ENCODE measurements at places on chromosomes 7 and 10.

DNA sequence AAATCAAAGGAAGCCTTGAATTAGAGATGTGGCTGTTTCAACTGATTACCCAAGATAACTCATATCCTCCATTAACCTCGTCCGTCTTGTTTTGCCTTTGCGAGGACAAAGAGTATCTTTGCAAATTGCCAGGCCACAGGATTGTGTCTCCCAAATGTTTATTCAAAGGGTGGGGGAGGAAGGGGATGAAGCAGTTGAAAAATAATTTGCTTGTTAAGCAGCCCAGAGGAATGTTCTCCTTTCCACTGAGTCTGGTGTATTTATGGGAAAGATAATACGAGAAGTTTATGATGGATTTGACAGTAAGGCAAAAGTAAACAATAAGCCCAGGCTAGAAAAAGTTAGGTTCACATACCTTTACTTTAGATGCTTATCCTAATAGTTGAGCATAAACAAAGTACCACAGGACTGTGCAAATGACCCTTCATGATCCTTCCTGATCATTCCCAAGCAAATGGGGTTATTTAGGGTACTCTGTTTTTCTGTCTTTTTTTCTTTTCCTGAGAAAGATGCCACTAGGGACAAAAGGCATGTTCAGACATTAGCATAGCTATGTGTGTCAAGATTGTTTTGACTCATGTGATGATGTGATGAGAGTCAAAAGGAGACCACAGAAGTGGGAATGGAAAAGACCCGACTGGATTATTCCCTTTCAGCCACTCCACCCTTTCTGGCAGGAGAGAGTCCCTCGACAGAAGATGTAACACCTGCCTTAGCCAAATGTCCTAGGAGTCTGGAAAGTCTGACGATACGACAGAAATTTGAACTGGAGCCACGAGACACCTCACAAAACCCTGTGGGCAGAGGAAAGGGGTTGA, 243.0 kb upstream of the GLI3 start:
- no peak for DNase-seq

DNA sequence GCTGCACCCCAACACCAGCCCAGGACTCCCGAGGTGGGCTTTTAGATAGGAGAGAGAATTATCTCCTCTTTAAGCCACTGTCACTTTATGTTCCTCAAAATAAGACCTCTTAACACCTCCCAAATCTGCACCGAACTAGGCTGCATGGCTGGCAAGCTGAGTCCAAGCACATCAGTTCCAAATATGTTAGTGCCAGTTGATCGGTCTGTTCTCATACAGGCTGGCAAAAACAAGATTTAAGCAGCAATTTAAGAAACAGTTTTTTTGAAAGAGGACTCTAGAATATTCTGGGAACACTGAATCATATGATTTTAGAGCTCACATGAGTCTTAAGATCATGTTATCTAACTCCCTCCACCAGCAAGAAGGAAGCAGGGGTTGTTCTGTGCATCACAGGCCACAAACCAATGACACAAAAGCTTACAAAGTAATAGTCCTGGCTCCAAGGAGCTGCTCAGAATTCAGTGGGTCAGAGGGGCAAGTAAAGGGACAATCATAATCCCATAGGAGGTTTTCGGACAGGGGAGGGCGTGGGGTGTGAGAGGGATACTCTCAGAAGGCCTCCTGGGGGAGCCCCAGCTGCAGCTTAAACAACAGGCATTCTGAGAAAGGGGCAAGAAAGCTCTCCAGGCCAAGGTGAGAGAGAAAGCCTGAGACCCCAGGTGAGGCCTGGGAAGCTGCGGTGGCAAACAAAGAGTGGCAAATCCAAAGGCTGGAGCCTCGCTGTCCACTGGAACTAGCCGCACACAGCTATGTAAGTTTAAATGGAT, 7.1 kb downstream of the COBL start:
- DNase-seq, result no peak

DNA sequence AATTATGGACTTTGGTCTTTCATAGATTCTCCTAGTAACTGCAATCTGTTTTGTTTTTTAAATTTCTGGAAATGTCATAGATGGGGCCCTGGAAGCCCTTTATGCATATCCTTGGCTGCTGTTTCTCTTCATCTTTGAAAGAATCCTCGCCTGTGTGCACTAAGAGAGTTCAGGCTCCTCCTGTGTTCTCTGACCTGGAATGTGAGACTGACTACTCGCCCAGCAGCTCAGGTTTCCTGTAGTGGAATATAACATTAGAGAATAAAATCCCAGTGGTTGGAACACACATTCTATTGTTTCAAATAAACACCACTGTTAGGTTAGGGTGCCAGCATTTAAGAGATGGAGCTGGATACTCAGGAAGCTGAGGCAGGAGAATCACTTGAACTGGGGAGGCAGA, 56.3 kb downstream of the WDFY4 start:
- DNase-seq, result no peak

GRCh38 chr7:46015107-46015868, 94.2 kb upstream of the IGFBP3 start:
- no peak for DNase-seq

DNA sequence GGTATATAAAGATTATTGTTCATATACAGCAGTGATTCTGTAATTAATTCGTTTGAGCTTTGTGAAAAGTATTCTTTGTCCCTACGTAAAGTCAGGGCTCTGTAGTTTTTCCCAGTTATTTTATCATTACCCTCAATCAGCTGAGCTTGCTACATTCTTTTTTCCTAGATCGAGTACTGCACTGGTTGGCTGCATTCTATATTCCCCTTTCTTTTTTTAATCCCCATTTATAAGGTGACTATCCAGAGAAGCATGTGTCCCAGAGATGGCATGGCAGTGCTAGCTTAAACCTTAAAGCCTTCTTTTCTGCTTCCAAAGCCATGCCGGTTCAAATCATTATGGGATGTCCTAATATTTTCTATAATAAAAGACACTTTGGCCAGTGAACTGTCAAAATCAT, 230.1 kb upstream of the CELF2 start:
- DNase-seq, result no peak

- DNase-seq, result no peak
Observed at GRCh38 chr7:110281362-110281761, 809.6 kb upstream of the LRRN3 start.

DNA sequence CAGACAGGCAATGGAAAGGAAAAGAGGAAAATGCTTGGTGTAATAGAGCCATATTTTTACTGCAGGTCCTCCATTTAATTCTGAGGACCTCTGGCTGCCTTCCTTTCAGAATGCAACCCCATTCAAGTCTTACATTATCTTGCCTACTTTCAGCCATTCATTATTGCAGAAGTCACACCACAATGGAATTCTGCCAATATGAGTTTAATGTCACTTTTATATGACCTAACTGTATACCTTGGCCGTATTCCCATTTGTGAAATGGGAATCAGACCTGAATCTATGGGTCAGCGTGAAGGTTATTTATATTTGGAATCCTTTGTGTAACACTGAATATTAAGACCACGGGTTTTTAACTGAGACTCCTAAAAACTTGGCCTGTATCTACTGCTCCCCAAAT, 241.7 kb upstream of the AOAH start:
- DNase-seq, result peak; percentile 15

DNA sequence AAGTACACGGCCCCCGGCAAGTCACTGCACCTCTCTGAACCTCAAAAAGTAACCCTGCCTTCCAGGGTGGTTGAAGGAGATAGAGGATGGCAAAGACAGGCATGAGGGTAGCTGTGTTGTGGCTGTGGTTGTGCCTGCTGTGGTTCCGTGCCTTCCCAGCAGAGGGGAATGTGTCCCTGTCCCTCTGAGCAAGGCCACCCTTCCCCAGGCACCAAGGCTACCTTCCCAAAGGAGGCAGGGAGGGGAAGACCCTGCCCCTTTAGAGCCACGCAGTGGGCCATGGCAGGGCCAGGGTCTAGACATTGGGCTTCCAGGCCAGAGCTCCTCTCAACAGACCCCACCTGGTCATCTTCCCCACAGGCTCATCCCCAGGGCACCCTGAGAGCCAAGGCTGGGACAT, 18.8 kb downstream of the CRHR2 start:
- DNase-seq, result no peak

- no peak for DNase-seq
Observed at GRCh38 chr10:102086196-102086595, 21.0 kb downstream of the HPS6 start.

DNA sequence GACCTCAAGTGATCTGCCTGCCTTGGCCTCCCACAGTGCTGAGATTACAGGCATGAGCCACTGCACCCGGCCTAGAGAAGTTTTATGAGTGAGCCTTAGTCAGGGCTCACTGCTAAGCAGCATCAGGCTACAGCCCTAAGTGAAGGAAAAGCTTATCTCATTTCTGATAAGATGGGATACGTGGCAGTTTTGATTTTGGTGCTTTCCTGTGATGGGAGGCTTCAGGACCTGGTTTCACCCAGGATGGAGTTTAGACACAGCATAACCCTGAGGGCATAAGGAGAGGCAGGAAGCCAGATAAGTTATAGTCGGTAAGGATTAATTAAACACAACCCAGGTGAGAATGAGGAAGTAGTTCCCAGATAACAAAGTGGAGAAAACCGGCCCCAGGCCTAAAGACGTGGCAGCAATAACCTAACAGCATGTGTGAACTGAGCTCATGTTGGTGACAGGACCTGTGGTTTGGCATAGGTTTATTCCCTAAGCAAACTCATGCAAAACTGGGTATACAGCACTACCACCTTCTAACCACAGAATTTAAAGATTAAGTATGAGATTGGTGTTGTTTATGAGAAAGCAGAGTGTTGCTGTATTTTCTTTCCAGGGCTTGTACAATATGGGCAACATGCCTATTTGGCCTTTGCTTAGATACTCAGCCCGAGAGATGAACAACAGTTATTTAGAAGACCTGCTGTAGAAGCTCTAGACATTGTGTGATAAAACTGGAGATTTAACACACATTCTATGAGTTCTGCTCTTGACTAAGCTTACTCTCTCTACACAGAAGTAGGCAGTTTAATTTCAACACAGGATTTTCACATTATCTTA, 119.4 kb downstream of the COL28A1 start:
- peak; percentile 82 for DNase-seq

GRCh38 chr10:26488344-26488743, 50.2 kb downstream of the APBB1IP start:
- no peak for DNase-seq

- DNase-seq, result no peak
Observed at GRCh38 chr10:88170628-88171027, 307.2 kb downstream of the PTEN start.

DNA sequence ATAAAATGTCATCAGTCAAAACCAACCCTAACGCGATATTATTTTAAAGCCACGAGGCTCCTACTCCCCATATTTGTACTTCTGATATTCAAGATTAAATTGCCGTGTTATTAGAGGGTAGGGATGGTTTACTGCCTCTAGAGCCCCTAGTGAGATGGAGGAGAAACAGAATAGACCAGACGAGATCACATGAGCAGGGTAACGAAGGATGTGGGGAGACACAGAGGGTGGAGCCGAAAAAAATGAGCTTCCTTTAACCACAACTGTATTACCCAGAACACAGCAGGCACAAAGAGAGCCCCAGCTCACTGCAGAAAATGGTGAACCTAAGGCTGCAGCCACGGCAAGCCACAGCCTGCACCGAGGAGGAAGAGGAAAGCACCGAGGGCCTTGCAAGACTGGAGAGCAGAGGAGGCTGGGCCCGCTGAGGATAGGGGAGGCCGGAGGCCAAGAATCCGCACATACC, 14.3 kb downstream of the ZC3HAV1 start:
- DNase-seq, result no peak

DNA sequence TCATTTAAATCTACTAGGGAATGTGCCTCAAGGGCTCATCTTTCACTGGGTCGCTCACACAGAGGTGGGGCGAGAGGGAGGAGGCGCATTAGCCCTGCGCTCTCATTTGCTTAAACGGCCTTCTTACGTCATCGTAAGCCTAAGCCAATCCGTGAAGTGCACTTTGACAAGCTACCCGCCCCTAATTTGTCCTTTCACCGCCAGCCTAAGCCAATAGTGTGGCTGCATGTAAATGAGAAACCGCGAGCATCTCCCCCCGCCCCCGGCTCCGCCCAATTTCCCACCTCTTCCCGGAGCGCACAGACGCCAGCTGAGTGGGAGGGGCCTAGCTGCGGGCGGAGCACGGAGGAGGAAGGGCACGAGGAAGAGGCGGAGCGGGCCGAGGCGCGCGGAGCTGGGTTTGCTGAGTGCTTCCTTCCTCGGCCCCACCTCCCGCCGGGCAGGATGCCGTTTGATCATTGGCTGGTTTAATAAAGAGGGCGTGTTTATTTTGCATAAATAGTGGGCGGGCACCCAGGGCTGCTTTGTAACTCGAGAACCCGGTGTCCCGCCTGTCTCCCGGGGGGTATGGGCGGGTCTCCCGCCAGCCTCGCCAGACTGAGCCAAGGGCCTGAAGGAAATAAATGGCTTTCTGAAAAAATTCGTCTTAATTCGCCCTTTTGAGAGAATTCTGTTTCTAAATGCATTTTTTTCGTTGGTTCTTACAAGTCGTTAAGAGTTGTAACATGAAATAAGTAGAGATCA, 289.6 kb upstream of the NFE2L3 start:
- DNase-seq, result peak; percentile 100

GRCh38 chr10:5364374-5364773, 392 bp upstream of the UCN3 start:
- DNase-seq, result no peak

DNA sequence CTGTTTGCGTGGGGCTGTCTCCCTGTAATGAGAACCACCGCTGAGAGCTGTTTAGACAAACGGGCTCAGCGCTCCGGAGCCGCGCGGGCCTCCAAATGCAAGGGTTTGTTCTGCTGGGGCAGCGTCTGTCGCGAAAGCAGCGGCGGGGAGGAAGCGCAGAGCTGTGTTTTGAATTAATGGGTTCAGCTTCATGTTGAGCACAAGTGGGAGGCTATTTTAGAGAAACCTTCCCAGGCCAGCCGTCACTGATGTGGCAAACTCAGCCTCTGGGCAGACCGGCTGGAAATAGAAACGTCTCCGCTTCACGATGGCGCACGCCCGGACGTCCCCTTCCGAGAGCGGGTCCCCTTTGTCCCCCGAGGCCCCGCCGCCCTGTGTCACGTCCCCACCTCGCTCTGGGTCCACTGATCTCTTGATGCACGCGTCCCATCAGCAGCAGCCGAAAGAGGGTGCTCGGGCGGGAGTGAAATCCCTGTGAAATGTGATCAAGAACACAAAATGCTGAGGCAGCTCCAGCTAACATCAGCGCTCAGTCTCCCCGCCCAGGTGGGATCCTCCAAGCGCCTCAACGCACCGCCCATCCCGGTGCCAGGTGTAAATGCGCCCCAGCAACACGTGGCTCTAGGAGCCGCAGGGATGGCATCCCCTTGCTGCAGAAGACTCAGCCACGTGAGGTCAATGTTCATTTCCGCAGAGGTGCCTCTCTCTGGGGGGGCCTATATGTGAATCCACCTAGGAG, 44.9 kb downstream of the BAMBI start:
- DNase-seq, result peak; percentile 8
